ENCODE measurements at places on chromosomes 12 and 14.

DNA sequence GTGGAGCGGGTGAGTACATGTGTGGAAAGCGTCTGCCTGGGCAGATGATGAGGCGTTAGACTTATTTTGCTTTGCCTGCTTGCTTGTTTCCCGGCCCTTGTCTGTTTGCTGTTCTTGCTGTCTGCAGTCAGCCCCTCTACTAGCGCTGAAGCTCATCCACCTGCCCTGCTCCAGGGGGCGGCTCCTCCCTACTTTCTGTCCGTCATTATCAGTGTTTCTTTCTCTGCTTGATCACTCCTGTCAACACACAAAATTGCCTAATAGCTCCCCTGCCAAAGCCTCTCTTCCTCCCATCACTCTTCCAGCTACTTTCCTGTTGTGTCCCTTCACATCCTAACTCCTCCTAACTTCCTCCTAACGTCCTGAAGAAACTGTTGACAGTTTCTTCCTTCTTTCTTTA, 34.9 kb upstream of the GALNT8 start:
- DNase-seq: no peak

DNA sequence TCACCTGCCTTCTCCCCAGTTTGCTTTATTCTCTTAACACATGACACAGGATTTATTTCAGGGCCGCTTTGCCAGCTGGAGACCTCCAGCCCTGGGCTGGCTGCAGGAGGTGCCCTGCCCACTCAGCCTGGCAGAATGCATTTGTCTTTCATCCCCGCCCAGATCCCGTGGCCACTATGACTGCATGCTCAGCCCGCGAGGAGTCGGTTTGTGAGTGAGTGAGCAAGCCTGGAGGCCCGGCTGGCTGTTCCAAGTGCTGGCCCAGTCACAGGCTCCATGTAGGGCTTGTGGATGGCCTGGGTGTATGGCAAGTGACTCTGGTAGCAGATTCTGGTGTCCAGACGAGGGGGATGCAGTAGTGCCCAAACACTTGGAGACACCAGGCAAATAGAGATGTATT, 2.1 kb downstream of the TDP1 start:
- DNase-seq: no peak

DNA sequence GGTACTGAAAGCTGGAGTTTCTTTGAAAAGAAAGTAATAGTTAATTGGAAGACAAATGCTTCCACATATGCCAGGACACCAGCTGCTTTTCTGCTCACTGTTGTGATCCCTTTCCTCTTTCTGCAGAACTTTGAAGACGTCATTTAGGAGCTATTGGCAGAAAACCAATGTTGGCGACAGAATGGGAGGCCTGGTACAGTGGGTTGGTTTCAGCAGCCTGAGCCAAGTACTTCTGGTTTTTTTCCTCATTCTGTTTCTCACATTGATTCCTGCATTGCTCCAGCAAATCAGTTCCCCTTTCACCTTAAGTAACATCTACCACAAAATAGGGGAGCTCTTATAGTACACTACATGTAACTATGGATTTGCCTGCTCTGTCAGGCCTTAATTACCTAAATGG, 96.9 kb downstream of the FIGNL2 start:
- no peak for DNase-seq

DNA sequence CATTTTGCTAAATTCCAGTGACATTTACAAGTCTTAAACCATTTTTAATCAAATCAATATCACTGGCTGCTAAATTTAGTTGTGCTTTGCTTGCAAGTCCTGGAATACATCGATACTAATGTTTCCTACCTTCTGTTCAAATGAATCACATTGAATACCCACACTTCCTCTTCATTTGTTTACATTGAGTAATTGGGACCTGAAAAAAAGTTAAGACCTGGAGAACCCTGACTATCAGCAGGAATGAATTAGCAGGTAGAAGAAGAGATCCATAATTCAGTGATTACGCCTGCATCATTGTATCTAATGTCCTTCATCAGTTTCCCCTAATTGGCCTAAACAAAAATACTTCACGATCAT, 369.3 kb downstream of the ETNK1 start:
- no peak for DNase-seq

DNA sequence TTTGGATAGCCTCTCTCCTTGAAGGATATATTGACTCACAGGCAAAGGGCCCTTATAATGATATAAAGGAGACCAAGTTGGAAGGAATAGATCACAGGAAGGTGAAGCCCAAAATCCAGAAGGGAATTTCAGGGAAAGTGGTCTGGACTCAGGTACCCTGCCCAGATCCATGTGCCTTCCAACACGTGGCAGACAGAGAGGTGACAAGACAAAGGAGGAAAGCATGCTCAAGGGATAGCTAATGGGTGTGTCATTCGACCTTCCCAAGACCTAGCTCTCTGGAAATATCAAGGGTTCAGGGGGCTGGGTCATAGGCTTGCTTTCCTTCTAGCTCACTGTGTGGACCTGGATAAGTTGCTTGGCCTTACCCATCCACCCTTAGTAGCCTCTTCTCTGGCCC, 214.3 kb downstream of the ZFP36L1 start:
- DNase-seq: no peak

DNA sequence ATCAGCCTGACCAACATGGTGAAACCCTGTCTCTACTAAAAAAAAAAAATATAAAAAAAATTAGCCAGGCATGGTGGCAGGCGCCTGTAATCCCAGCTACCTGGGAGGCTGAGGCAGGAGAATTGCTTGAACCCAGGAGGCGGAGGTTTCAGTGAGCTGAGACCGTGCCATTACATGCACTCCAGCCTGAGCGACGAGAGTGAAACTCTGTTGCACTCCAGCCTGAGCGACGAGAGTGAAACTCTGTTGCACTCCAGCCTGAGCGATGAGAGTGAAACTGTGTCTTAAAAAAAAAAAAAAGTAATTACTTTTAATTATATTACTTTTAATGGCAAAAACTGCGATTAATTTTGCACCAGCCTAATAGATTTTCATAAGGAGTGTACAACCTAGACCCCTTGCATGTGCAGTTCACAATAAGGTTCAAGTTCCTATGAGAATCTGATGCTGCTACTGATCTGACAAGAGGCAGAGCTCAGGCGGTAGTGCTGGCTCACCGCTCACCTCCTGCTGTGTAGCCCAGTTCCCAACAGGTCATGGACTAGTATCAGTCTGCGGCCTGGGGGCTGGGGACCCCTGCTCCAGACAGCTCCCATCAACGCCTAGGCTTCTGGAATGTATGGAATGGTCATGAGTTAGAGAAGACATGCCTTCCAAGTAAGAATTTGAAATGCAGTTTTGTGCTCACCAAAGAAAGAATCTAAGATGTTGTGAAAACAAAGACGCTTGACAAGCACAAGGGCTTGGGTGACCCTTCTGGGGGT, 10.1 kb downstream of the LTB4R start:
- DNase-seq: no peak

- DNase-seq: no peak
Observed at GRCh38 chr12:75302225-75302624, 27.9 kb downstream of the CAPS2 start.

DNA sequence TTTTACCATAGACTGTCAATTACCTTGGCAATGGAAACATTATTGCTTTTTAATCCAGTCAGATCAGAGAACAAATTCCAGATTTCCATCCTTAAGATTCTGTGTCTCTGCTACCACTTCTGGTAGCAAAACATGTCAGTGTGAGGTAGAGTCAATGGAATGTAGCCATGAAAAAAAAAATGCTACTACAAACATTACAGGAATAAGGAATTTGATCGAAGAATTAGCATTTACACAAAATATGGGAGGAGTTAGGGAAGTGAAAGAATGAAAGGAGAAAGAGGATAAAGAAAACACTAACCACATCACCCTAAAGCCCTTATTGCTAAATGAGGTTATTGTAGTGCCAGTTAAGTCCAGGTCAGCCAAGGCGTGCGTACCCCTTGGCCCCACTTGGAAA, 9.2 kb downstream of the MED21 start:
- no peak for DNase-seq

All from NCI-H2029 (cell line).